ENCODE measurements at places on chromosomes 5 and 9.

- DNase-seq = no peak
Observed at GRCh38 chr5:171152382-171152781, 156.7 kb upstream of the TLX3 start.

DNA sequence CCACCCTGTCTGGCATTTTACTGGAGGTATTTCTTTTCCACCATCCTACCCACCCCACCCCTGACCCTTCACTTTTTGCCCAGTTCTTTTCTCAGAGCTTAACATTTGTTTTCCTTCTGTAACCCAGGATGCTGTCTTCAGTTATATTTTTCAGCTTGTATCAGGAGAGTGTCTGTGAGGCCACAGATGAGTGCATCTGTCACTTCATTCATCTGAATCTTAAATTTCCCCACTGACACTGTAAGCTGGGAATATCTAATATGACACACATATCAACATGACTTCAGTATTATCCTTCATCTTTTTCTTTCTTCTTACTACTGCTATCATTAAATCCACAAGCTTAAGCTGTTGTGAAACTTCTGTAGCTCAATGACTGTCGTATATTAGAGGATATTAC is 4.9 kb downstream of the MARCHF3 start:
- no peak for DNase-seq

DNA sequence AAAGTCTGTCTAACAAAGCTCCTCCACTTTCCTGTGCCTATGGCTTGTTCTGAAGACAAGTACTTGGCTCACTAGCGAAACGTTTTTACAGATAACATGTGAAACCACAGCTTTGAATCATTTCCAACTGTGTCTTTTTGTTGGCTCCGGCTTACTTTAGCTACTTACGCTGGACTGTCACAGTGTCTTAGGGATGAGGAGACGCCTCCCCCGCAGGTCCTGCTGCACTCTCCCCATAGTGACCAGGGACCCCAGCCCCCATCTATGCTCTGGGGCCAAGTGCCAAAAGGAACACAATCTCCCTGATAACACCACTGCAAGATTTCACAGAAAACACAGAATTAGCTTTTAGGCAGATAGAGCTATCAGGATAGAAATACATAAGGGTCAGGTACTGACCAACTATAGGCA is 219.1 kb downstream of the ADAMTS6 start:
- no peak for DNase-seq

GRCh38 chr5:87121304-87122150 is 146.2 kb upstream of the RASA1 start:
- no peak for DNase-seq
